Fibroblast of pulmonary artery (primary cell): ENCODE measurements at places on chromosomes 4 and X.

DNA sequence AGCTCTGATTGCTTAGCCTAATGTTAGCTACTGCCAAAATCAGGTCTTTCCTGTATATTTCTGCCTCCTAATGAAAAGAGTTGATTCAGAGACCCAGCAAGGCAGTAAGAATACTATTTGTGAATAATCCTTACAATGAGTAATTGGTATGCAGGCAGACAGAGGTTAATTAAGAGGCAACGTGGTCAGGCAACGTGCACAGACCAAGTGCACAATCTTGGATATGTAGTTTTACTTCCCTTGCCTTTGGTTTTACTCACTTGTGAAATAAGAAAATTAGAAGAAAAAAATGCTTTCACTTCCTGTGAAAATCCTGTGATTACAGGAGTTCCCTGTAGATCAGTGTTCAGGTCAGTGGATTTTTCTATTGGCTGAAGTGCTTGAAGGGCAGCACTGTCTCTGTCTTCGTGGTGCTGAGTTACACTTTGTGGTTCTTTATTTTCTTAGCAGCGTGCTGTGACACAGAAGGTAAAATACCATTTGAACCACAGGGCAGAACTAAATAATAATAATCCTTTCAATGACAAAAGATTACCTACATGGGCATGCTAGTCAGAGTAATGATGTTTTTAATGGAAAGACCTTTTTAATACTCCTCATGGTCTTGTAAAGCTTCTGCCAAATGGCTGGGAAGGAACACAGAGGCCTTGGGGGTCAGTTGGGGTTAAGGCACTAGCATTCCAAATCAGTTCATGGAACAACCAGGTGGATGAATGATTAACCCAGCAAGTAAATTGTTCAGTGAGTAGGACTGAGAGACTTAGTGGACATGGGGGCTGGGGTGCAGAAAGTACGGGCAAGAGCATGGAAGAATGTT lies 430.9 kb downstream of the MAPK10 start:
- DNase-seq = peak; percentile 14

GRCh38 chr4:8200302-8200975 lies 1.3 kb downstream of the SH3TC1 start:
- peak; percentile 44 for DNase-seq

DNA sequence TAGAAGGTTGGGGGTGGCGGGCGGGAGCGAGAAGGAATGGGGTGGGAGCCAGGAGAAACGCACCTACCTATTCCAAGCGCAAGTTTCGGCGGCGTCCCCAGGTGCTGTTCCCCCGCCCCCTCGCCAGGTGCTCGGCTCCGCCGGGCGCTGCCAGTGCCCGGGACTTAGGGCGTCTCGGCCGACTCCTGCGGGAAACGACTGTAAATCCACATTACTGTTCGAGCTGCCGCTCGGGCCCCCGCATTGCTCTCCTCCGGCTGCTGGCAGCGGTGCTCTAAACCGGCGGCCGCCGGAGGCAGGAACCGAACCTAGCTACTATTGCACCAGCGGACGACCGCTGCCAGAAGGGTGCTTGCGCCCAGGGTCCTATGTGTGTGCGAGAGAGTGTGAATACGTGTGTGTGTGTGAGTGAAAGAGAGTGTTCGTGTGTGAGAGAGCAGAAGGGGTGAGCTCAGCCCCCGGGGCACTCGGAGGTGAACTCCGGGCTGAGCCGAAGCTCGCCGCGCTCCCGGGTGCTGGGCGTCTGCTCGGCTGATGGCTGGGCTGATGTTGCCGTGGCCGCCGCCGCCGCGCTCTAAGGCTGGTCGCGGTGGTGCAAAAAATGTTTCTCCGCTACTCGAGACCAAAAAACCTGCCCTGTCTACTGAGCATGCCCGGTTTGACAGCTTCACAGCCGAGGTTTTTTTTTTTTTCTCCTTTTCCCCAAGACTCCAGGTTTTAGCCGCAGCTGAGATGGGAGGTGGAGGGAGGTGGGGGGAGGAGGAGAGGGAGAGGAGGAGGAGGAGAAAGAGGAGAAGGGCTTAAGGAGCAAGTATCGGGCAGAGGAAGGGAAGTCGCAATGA lies 115.7 kb upstream of the TEX13C start:
- DNase-seq = no peak

DNA sequence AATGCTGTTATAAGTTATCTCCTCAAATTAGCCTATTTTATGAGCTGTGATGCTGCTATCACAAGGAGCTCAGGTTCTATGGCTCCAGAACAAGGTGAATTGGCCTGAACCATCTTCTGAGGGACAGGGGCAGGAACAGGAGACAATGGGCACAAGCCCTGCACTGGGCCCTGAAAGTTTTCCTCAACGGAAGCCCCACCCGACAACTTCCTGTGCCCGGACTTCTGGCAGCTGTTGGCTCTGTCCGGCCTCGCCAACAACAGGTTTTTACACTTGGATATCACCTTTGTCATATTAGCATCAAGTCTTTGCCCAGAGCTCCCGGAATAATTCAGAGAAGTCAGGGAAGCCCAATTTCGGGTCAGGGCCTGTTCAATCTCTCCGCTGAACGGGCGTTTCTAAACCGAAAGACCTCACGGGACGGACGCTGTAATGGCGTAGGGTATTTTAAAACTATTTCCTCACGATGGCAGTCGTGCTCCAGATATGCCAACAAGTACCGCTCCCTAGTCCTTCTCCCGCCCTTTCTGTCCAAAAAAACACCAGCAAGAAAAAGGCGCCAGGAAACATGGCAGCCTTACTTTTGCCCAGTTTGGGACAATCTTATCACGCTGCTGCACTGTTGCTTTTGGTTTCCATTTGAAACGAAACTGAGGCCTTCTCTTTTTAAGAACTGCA lies 201.0 kb upstream of the STK26 start:
- no peak for DNase-seq
